ENCODE measurements at places on chromosomes 7 and 10.

- no peak for DNase-seq
These were observed 203.4 kb upstream of the BMPER start for GRCh38 chr7:33701927-33702326.

- DNase-seq: no peak
These were observed 243.2 kb downstream of the GFRA1 start for GRCh38 chr10:116029826-116030225.

GRCh38 chr7:48179496-48180030 lies 8.3 kb downstream of the ABCA13 start:
- DNase-seq: no peak

- DNase-seq: no peak
These were observed 15.9 kb downstream of the ACTA2 start for GRCh38 chr10:88936656-88937055.

DNA sequence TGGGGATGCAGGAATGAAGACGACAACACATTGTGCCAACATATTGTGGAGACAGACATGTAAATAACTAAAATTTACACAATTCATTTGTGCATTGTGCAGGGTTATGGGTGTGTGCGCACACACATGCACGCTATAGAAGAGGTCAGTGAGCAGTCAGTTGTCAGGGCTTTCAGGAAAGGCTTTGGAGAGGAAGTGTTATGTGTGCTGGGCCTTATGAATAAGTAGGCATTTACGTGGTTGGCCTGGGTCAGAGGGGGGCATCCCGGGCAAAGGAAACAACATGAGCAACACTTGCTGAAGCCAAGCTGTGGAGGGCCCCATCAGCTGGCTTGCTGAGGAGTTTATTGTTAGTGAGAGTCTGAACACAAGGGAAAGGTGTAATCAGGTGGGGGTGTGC lies 4.1 kb downstream of the PRXL2A start:
- no peak for DNase-seq

DNA sequence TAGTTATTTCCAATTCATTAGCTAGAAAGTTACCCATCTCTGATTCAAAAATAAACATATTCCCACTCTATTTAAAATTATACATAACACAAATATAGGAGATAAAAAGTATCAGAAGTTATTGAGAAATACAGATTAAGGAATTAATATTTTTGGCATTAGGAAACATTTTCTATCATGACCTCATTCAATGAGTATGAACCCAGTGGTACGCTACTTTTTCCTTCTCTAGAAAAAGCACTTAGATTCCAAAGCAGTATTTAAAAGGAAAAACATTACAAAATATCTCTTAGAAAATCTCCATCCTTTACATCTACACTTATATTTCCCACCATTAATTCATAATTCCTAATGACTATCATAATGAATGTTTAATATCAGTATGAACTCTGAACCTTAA lies 240.6 kb upstream of the GNAI1 start:
- DNase-seq: no peak

DNA sequence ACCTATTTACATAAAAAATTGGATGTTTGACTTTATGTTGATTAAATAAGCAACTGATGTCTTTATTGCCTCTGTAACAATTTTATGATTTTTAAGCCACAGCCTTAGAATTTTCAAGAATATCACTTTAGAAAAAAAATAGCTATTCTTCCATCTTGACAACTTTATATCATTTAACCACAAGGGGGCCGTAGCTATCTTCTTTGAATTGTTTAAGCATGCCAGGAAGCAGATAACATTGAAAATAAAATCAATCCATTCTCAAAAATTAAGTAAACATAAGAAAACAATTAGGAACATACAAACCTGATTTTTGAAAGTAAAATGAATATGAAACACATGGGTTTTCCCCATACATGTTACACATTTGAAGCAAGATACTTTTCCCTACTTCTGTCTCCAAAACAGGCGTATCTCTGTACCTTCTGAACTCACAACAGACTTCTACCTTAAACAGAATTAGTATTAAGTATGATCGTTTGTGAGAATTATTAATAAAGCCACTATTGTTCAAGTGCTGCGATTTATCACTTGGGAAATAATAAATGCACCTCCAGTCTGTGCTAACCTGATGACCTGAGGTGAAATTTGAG lies 209.0 kb downstream of the CACNA2D1 start:
- DNase-seq: no peak

DNA sequence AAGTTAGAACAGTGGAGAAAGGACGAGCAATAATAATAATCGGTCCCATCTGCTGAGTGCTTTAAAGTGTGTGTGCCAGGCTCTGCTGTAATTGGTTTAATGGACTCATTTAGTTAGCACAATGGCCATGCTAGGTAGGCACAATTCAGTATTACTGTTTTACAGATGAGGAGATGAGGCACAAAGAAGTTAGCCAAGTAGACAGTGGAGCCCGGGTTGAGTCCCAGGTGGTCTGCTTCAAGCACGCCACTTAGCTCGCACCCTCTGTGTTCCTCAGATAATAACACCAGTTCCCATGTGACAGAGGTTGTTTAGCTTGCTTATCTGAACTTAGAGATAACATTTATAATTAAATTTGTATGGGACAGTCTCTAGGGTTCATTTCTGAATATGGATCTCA lies 101.6 kb upstream of the GJD4 start:
- DNase-seq: no peak

DNA sequence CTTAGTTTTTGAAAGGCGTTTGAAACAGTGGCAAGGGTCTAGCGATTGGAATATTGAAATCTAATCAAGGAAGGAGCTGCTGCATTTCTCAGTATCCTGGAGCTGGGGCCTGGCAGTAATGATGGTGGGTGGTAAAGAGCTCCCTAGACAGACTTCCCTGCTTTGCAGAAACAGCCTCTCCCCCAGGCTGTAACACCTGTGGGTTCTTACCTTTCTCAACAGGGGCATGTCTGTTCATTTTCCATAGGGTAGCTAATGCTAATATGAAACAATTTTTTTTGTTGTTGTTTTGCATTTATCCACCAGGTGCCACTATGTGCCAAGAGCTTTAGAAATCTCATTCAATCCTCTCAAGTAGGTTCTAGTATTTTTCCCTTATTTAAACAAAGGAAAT lies 345.5 kb downstream of the REEP3 start:
- no peak for DNase-seq

DNA sequence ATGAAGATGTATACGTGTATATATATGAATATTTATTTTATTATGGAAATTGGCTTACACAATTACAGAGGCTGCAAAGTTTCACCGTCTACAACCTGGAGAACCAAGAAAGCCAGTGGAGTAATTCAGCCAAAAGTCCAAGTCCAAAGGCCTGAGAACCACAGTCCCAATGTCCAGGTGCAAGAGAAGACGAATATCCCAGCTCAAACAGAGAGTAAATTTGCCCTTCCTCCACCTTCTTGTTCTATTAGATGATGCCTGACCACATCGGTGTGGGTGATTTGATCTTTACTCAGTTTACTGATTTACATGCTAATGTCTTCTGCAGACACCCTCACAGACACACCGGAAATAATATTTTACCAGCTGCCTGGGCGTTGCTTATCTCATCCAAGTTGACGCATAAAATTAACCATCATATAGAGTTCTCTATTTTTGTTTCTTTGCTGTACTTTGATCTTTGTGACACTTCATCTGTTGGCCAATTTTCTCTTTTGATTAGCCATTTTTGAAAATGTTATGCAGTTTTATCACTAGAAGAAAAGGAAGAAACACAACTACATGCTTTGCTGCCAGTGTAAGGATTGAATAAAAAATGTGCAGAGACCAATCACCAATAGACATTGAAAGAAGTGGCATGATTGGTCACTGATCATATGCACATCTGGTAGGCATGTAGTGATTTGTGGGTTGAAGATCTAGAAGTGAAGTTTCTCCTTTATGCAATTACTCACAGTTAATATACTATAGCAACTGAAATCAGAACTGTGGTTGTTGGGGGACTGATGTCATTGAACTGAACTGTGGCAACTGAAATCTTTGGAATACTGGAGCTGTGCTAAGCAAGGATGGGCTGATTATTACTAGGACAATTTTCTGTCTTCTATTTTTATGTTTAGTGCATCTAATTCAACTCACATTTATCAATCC lies 68.5 kb downstream of the EPDR1 start:
- no peak for DNase-seq

GRCh38 chr7:128360359-128360678 lies 1.2 kb downstream of the PRRT4 start:
- no peak for DNase-seq

GRCh38 chr10:59397961-59398360 lies 35.6 kb upstream of the FAM13C start:
- DNase-seq: no peak

GRCh38 chr10:109030581-109031210 lies 892.6 kb downstream of the XPNPEP1 start:
- DNase-seq: no peak

- DNase-seq: no peak
These were observed 116.6 kb downstream of the RAB18 start for GRCh38 chr10:27620430-27621397.

GRCh38 chr10:34868589-34868988 lies 53.5 kb upstream of the PARD3 start:
- DNase-seq: no peak

GRCh38 chr7:38169847-38170246 lies 8.2 kb upstream of the STARD3NL start:
- DNase-seq: no peak

DNA sequence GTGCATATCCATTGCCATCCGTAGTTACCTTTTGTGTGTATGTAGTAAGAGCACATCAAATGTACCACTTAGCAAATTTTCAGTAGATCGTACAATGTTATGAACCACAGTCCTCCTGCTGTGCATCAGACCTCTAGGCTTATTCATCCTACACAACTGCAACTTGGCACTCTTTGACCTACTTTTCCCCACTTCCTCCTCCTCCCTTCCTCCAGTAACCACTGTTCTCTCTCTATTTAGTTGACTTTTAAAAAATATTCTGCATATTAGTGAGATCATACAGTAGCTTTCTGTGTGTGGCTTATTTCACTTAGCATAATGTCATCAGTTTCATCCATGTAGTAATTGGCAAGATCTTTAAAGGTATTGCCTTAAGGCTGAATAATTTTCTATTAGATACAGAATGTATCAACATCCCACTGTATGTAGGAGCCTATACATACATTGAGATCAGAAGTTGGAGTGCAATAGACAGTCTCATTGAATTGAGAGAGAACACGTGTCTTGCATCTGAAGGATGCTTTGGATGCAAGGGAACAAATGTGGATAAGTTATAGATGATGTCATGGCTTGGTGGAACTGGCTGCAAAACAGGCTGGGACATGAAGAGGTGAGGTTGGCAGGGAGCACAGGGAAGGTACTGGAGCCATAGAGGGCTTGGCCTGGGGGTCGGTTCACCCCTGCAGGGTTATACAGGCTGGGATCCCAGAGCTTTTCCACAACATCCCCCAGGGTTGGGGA lies 83.0 kb upstream of the FAM180A start:
- no peak for DNase-seq

DNA sequence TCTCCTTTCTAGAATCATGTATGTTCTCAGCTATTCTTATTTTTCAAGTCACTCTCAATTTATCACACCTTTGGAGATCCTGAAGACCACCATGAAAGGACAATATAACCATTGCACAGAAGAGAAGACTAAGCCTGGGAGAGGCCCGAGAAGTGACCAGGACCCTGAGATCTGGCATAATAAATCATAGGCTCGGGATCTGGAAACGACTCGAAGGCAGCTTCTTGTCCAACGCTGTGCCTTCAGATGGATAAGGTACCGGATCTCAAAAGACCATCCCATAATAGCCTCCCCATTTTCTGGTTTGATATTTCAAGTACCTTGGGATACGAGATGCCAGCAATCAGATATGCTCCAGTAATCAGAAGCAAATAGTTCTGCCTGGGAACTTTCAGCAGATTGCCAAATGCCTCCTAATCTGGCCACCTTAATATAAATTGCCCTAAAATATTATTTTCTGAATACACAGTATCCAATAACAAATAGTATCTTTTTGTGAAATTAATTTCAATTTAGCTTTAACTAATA lies 179.2 kb upstream of the ZMIZ1 start:
- DNase-seq: no peak

GRCh38 chr10:51244748-51245490 lies 170.6 kb downstream of the PRKG1 start:
- no peak for DNase-seq

- DNase-seq: no peak
These were observed 18.6 kb downstream of the GOLGA7B start for GRCh38 chr10:97868134-97868685.

DNA sequence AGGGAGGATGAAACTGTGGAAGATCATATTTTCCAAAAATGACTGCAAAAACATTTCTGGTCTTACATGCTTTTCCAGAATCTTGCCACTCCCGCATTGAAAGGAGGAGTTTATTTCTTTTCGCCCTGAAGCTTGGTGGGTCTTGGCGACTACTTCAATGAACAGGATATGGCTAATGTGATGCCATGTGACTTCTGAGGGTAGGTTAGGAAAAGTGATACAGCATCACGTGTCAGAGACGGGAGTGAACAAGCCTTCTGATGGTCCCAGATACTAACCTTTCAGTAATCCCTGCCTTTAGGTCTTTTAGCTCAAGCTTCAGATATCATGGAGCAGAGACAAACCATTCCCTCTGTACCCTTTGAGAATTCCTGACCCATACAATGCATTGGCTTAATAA lies 192.2 kb upstream of the HPS1 start:
- DNase-seq: no peak

Measured in stimulated activated CD4-positive, alpha-beta T cell treated with anti-CD3 and anti-CD28 coated beads, Interleukin-1b, Interleukin-23, amount 100 ng/mL, for 1 hour (primary cell).